ENCODE measurements at places on chromosomes 6 and 20. TPM values are rescaled to one million over a fixed set of nuclear protein-coding genes. Genes with fewer than 3 reads are reported as not detected.

Gene HAO1
- polyA plus RNA-seq: not detected

Gene PSMB1
- 367 TPM for polyA plus RNA-seq

Gene POPDC3
- polyA plus RNA-seq: 271 TPM

Gene NUS1
- polyA plus RNA-seq: 25.4 TPM

Gene ME1
- polyA plus RNA-seq: 15.5 TPM

Gene RGL2
- polyA plus RNA-seq: 51.9 TPM

Gene NRSN1
- 0.05 TPM for polyA plus RNA-seq

DNA sequence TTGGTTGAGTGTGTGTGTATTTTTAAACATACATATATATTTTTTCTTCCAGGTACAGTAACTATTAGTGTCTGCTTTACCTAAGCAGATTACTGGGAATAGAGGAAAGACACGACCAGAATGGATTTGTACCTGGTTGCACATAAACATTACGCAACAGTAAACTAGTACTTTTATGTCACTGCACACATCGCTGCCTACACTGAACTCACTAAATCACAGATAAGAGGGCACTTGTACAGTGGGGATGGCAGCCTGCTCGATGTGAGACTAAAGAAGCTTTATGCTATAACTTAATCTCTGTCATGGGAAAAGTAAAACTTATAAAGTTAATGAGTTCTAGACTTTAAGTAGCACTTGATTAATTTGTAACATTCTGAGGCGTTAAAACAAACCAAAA is 89.5 kb upstream of the SIM1 start:
- no peak for DNase-seq

DNA sequence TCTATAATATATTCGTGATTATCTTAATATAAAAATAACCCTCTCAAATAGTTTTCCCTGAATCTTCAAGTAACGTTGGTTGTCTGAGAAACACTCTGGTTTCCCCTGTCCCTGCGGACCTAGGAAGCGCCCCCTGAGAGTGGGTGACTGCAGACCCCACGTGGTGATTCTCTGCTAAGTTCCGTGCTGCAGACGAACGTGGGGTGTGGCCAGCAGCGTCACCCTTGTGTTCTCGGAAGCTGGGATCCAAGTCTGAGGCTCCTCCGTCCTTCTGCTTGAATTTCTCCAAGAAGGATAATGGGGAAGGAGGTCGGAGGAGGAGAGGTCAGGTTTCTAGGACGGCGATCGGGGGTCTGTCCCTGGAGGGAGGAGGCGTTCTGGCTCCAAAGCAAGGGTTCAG is 16.6 kb upstream of the MAP1LC3A start:
- DNase-seq: no peak

DNA sequence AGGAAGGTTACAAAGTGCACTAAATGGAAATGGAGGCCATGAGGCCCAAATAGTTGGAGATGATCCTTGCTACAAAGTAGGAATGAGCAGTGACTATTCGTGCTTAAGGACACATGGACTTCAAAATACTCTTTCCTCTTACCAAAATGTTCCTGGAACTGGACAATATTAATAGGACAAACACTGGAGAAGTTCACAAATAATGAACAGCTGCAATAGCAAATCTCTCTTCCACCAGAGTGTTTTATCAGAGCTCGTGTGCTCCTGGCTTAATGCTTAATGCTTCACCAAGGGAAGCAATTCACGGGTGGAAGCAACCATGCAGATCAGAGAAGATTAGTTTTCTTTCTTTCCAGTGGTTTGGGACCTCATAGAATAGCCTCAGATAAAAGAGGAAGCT is 435.4 kb downstream of the BCKDHB start:
- no peak for DNase-seq

DNA sequence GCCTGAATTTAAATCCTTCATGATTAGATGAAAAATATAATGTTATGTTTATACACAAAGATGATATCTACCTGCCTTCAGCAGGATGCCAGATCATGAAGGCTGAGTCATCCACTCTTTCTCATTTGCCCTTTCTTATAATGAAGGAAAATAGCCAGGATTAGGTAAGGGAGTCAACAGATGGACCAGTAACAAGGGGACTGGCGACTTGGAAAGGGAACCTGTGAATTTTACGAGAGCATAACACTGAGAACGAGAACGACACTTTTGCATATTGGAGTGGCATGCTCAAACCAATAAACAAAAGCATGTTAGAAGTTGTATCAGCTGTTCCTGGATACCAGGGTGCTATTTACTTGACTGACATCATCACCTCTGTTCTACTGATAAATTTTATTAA is 154.0 kb downstream of the LAMP5 start:
- DNase-seq: no peak

GRCh38 chr20:52083627-52084232 is 107.8 kb downstream of the ZFP64 start:
- peak; percentile 23 for DNase-seq

GRCh38 chr20:36937402-36937770 is 14.1 kb downstream of the SAMHD1 start:
- DNase-seq: no peak

DNA sequence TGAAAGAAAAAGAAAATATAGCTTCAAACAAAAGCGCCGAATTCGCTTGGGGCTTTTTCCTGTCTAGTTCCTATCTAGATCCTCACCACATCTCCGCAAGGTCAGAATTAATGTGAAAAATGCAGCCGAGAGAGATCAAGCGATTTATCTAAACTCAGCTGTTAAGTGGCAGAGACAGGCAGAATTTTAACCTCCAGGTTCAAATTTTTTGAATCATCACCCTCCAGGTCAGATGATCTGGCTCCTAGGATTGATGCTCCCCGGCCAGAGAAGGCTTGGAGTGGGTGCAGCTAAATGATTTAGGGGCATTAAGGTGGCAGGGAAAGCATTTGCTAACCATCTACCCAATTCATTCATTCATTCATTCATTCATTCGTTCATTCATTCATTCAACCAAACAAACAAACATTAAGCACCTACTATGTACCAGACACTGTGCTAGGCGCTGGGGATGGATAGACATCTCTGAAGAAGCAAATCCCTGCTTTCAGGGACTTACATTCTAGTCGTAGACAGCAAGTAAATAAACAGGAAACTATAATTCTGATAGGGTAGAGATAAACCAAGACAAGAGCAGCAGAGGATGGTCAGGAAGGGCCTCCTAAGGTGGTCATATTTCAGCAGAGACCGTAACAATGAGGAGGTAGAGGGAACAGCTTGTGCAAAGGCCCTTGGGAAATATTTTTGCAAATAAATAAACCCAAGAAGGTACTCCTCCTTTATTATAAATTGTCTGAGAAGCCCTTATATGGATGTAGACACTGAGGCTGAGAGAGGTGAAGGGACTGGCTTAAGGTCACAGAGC is 672 bp upstream of the UBE2V1 start:
- no peak for DNase-seq

GRCh38 chr6:1175877-1176276 is 136.0 kb upstream of the FOXQ1 start:
- no peak for DNase-seq

DNA sequence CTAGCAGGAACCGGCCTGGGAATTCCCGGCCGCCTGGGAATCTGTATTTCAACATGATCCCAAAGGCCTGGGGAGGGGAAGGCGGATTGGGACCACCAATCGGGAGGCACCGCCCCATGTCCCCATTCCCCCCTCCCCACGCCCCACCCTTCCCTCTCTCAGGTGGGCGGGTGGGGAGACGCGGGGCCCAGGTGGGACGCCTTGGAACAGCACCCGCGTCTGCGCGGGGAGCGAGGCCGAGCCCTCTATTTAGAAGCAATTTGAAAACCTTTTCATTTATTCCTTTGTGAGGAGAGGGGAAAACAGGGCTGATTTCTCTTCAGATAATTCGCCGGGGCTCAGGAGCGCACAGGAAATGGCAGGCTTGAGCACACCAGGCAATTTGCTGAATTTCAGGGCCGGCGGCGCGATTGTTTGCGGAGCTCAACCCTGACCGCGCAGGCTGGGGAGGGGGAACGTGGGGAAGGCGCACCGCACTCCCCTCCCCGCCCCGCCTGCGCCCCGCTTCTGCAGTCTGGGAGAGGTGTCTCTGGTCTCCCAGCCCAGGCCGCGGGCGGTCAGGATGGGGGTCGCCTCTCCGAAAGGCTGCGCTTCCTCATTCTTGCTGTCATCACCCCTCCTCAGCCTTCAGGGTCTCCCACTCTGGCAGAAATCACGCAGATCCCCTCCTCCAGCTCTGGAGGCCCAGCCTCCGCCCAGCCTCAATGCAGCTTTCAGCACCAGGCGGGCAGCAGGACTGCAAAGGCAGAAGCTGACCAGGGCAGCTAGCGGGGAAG is 170.0 kb downstream of the GRM4 start:
- no peak for DNase-seq

DNA sequence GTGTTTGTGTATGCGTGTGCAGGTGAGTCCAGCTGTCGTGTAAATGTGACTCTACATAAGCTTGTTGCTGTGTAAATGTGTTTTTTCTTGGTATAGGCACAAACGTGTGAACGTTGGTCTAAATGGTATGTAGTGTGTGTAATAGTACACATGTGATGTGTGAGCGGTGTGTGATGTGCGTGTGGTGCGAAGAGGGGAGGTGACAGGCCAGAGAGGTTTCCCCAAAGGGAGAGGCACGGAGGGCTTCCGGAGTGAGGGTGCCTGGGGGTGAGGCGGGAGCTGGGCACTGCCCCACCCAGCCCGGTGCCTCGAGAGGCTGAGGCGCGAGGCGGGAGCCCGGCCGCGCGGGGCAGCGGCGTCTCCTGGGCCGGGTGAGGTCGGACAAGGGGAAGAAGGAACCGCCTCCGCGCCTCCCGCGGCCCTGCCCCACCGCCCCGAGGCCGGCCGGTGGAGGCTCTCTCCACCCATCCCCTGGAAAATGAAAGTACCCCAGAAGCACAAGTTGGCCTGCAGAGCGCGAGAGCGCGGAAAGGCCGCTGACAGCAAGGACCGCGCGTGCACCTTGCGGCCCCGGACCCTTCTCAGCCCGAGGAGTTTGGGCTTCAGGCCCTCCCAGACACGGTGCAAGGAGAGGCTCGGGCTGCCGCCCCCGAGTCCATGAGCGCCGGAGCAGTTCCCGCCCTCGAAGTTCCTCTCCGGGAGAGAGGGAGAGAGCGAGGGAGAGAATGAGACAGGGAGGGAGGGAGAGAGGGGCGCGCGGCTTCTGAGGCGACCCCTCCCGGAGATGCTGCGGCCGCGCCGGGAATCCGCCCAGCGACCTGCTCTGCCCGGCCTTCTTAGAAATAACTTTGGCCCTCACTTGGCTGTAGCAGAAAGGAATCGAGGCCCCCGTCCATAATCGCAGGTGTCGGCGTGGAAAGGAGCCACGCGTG is 43.2 kb upstream of the OSTM1 start:
- DNase-seq: peak; percentile 57

DNA sequence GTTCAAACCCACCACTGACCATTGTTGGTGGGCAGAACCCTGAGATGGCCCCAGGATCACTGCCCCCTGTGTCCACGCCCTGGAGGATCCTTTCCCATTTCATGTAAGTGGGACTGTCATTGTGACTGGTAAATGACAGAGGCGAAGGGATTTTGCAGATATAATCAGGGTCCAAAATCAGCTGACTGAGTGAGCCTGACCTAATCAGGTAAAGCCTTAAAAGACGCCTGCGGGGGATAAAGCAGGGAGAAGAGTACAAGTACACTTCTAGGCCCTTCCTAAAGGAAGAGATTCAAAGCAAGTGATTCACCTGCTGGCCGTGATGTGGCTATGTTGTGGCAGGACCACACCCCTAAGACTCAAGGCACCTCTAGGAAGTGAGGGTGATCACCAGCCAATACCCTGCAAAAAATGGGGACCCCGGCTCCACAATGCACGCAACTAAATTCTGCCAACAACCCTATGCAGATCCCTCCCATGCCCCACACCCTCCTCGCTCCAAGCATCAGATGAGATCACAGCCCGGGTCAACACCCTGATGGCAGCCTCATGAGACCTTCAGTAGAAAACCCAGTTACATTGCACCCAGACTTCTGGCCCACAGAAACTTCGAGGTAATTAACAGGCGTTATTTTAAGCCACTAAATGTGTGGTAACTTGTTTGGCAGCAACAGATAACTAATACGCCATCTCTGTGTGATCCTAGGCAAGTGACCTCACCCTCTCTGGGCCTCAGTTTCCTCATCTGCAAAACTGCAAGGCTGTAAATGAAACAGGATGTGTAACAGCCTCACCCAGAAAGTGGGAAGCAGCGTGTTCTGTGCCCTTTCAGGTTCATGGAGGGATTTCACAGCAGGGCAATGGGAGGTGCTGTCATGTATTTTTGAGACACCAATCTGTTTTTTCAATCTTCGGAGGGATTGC is 11.3 kb downstream of the PREX1 start:
- no peak for DNase-seq

DNA sequence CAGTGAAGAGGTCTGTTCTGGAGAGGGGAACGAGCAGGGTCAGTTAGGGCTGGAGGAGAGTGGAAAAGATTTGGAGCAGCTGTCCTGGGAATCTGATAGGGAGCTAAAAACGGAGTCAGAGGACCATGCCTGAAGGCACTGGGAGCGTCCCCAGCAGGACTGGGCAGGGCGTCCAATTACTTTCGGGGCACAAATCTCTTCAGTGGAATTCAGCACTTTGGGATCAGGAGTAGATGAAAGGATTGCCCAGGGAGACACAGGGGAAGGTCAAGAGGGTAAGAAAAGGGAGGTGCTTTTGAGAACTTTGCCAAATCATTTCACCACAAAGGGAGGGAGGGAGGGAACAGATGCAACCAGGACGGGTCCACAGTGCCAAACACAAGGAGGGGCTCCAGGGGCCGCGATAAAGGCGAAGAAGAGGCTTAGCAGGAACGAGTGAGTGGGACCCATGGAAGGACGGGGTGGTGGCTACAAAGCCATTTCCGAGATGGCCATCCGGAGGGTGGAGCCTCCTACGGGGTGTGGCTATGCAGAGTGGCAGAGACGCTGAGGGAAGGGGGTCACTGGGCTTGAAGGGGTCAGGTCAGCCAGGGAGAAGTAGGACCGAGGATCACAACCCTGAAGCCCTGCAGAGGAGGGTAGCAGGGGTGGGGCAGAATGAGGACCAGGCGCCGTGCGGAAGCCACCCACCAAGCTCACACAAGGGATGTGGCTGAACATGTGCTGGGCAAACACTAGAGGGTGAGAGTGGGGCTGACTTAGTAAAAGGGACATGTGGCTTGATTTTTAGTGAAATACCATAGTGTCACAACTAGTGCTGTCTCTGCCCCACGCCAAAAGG is 180.0 kb upstream of the RREB1 start:
- peak; percentile 65 for DNase-seq

- DNase-seq: no peak
Measured at GRCh38 chr20:9508240-9508661, 6.1 kb upstream of the LAMP5 start.

Data from psoas muscle (tissue), 8 donors.